ENCODE measurements at places on chromosomes 12 and 14. TPM values are rescaled to one million over a fixed set of nuclear protein-coding genes. Genes with fewer than 3 reads are reported as not detected.

The IL23A gene
- 1.3 TPM for polyA plus RNA-seq

The IL22 gene
- not detected for polyA plus RNA-seq

The TPPP2 gene
- 4.4 TPM for polyA plus RNA-seq

- no peak for DNase-seq
Measured at GRCh38 chr12:80099259-80099658, at the start of gene OTOGL. TSS of gene OTOGL (plus strand) at chr12:80099537. CDS start at chr12:80209432, 109,895 bp downstream.

DNA sequence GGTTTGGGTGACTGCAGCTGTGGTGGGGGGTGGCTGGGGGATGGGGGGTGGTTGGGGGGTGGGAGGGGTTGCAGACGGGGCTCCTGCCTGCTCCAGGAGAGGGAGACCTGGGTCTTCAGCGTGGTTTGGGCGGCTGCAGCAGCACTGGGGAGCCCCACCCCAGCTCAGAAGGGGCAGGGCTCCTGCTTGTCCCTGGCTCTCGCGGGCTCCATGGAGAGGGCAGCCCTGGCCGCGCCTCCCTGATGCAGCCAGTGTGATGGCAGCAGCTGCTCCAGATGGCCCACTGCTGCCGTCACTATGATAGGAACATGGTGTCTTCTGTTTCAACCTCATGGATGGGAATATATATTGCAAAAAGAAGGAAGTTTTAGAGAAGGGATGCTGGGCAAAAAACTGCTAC is 22.9 kb downstream of the TRHDE start:
- no peak for DNase-seq

- no peak for DNase-seq
Measured at GRCh38 chr14:33561488-33562175, 389.2 kb downstream of the EGLN3 start.

DNA sequence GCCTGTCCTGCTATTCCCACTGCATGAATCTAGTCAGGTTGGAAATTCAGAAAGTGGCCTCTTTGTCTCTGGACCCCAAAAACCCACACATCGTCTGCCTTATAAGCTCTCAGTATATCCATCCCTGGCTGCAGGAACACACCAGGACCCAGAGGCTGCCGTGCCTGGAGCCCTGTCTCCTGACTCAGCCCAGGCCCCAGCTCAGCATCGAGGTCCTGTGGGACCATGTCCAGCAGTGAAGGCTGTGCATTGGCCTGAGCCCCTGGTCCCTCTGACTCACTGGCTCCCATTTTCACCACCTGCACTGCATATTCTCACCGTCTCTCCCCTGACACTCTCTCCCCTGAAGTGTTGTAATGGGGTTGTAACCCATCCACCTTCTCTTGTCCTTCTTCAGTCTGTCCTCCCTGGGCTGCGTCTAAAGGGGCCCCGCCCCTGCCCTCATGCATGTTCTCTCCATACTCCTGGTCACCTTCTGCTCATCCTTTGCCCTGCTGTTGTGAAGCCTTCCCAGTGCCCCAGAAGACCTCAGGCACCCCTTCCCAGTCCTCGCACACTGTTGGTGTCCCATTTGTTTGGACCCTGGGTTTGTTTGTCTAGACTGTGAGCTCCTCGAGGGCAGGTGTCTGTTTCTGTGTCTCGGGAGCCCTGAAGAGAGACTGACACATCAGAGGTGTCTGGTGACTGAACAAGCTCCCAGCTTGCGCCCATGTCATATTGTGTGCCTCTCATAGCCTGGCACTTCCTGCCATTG is 43.8 kb downstream of the EVL start:
- DNase-seq = no peak

DNA sequence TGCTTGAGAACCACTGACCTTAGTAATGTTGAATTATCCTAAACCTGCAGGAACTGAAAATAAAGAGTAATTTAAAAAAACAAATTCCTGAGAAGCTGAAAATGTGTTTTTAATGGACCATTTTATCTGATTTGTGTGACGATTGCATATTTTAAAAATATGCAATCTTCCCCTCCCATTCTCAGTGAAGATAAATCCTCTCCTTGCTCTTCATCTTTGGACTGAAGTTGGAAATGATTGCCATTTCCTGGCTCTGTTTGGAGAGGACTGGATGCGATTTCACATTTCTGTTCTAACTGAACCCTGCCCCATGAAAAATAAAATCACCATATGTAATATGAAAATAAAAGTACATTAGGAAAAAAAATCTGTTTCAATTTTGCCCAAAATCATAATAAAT is 216.3 kb downstream of the SLC6A15 start:
- DNase-seq = no peak

DNA sequence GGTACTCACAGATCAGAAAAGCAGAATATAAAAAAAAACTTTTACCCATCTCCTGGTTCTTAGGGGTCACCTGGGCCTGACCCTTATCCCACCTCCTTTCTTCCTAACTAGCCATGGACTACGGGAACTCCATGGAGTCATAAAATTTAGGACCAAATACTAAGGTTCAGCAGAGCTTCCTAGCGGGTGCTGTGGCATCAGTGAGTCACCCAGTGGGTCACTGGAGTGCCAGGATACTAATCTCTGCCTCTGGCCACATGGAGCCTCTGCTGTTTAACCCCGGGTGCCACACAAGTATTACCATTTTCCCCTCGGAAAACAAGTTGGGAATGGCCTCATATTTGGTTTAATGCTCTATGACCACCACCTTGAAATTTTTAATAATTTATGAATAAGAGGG is 6.9 kb downstream of the ZBTB39 start:
- DNase-seq = no peak

GRCh38 chr12:19394385-19394784 is 44.9 kb upstream of the AEBP2 start:
- no peak for DNase-seq

- DNase-seq = peak; percentile 41
Measured at GRCh38 chr12:119989731-119990381, 820 bp downstream of the BICDL1 start.

- DNase-seq = peak; percentile 79
Measured at GRCh38 chr12:51863933-51864832, 15.7 kb upstream of the FIGNL2 start.

- DNase-seq = peak; percentile 36
Measured at GRCh38 chr12:119115296-119115905, 63.3 kb upstream of the HSPB8 start.

- peak; percentile 42 for DNase-seq
Measured at GRCh38 chr12:19131025-19131444, 1.5 kb downstream of the PLEKHA5 start.

DNA sequence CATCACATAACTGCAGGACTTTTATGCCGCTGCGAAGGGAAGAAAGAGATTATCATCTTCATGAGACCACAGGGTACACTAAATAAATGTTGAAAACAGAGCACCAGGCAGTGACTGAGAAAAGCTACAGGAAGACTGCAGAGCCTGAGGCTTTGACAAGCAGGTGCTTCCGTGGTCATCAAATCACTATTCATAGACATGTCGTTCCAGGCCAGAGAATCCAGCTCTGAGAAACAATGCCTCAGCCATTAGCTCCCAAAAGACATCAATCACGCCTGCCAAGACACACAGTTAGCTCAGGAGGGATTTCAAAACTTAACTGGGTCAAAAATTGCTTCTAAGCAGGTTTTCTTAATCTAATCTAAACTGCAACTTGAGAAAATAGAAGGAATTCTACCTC is 47.2 kb upstream of the GARIN6 start:
- DNase-seq = no peak

GRCh38 chr12:89678225-89678624 is 30.4 kb downstream of the ATP2B1 start:
- no peak for DNase-seq

DNA sequence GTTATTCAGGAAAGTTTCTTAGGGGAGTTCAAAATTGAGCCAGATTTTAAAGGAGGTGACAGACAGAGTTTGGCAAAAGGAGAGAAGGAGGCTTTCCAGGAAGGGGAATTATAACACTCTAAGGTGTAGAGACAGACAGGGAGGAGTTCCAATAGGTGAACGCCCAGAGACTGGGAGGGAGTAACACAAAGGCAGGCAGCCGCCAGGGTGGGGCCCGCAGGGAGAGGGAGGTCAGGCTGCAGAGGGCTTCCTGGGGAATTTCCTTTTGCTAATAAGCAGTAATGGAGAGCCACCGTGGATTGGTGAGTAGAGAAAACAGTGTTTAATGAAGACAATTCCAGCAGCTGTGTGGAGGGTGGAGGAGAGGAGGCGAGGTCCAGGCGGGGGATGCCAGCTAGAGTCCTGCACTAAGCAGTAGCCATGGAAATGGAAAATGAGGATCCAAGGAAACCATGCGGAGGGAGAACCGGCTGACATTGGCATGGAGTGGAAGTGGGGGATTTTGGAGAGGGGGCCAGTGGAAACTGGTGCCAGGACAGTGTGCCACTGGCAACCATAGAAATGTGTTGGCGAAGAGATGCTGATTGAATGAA is 22.2 kb downstream of the GRIN2B start:
- DNase-seq = no peak

DNA sequence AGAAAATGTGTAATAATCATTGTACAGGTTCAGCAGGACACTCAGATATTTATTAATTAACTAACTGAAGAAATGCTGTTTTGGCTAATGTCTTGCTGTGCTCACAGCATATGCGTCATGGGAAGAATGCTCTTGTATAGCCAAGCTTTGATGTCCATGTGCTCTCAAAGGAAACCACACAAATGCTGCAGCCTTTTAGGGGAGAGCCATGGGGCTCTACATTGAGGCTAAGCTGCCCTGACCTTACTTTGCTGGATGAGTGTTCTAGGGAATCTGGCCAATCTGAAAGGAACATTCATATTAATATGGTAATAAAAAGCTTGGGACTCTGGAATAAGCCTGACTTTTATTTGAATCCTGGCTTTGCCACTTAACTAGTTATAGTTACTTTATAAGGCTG is 9.5 kb upstream of the CRADD start:
- DNase-seq = no peak

GRCh38 chr14:31457665-31458659 is 656 bp upstream of the DTD2 start:
- no peak for DNase-seq

DNA sequence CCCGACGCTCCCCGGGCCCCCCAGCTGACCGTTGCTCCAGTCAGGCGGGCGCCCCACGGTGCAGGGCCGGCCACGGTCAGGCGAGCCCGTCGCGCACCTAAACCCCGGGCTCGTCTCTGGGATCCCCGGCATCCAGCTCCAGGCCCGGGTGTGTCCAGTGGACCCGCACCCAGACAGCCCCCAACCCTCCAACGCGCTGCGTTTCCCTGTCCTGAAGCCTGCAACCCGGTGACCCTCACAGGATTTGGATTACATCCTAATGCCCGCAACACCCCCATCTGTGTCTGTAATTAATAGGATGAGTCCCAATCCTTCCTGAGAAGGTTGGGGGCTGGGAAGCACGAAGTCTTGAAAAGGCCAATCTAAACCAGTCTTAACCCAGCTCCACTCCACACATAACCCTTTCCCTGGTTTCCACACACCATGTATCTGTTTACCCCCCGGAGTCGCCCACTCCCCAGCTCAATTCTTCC is 10.4 kb downstream of the CPNE6 start:
- no peak for DNase-seq

- no peak for DNase-seq
Measured at GRCh38 chr12:74412606-74413230, 124.9 kb upstream of the ATXN7L3B start.

GRCh38 chr12:118742431-118742830 is 238.9 kb upstream of the SRRM4 start:
- DNase-seq = no peak

- DNase-seq = no peak
Measured at GRCh38 chr12:11477110-11477509, 81.7 kb upstream of the PRB2 start.

GRCh38 chr14:72599579-72600470 is 294.1 kb downstream of the DPF3 start:
- DNase-seq = no peak

DNA sequence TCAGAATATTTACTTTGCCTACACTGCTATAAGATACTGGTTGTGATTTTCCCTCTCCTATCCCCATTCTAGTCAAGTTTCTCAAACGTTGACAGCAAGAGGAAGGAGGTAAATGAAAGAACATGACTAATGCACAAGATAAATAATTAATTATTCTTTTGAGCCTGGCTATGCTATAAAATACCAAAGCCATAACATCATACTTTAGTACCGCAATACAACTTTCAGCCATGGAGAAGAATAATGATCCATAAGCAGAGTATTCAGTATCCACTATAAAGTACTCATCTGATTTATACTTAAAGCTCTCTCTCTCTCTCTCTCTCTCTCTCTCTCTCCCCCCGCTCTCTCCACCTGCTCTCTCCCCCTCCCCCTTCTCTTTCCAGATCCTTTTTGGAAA is 41.3 kb downstream of the TDG start:
- no peak for DNase-seq

DNA sequence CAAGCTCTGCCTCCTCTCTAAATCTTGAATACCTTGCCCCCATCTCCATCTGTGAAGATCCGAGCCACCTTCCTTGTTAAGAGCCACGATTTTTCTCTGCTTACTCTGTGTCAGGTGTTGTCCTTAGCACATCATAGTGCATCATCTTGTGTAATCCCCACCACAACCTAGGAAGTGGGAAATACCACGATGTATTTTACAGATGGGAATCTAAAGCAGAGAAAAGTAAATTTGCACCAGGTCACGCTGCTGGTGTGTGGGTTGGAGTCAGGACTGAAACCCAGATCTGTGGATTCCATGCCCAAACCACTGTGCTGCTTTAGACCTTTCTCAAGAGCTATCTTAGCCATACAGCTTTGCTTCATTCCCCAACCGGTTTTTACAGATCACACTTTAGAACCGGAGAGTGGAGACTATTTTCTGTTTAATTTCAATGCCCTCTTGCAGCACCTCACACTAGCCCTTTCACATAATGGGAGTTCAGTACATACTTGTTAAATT is 94.6 kb downstream of the PPM1A start:
- no peak for DNase-seq

DNA sequence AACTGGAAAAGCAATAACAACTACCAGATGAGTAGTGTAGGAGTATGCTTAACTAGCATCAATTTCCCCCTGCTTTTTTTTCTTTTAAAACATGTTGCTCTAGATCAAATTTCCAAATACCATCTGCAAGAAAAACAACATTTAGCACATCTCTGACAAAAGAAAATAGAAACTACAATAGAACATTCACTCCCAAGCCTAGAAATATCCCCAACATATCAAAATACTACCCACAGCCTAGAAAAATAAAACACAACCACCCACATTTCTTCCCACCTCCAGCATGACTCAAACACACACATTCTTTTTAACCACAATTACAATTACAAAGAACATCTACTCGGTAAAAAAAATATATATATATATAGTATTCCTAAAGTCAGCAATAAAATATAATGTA is 120.0 kb downstream of the PPFIA2 start:
- DNase-seq = no peak

- no peak for DNase-seq
Measured at GRCh38 chr14:86777963-86778602, 1214.9 kb downstream of the GALC start.

All from left renal pelvis (tissue), 4 donors.